ENCODE measurements at places on chromosomes 3 and 15.
A peak's percentile ranks its signal among the peaks of the same experiment; 100 is the strongest.

DNA sequence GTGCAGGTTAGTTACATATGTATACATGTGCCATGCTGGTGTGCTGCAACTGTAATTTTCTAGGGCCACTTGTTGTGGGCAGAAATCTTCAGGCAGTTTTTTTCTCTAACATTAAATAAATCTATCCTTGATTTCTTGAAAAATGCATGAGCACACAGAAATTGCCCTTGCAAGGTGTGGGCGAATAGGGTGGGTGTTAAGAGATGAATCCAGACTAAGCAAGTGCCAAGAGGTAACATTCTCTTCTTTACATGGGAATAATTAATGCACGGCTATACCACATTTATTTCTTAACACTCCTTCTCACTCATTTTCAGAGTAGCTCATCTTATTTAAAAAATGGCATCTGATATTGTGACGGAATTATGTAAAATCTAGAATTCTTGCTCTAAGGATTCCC is 719.6 kb downstream of the AGBL1 start:
- DNase-seq = no peak

DNA sequence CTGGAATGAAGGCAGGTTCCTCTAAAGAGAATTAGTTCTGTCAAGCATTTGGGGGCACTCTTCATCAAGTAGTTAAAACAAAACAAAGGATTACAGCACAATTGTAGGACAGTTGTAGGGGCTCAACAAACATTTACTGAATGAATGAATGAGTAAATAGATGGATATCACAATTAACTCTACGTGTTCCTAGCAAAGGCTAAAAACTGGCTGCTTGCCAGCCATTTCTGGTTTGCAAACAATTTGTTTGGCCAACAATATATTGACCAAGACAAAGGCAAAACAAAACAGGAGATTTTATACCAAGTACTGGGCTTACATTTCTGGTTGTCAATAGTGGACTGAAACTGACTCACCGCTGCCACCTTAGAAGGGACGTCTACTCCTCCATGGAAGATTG is 116.8 kb downstream of the ZNF280D start:
- DNase-seq = no peak

DNA sequence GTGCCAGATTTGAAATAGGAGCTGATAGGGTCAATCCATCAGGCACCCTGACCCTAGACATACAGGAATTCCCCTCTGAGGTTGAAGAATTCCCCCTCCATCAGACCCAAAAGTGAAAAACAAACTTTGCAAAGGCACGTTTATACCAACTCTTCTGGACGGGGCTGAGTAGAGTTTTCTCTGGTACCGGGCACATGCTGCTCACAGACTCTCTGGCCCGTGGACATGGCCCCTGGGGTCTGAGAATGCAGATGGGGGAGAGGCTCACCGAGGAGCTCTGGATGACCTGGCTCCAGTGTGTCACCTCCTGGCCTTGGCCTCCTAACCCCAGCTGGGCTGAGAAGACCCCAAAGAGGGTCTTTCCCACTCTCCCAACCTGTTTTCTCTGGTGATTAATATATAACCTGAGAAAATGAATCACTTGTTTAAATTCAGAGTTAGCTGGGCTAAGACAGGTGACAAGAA is 11.2 kb upstream of the LIPC start:
- no peak for DNase-seq

DNA sequence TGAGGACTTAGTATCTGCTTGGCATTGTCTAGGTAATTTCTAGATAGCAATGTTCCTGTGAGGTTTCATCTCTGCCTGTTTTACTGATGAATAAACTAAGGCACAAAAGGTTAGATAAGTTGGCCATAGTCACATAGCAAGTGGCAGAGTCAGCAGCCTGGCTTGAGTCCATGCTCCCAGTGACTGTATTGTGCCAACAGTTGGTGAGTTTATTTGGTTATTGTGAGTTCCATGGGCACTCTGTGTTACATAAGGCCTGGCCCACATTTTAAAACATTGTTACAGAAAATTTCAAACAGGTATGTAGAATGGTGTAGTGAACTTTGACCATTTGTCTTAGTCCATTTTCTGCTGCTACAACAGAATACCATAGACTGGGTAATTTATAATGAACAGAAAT is 15.2 kb downstream of the MCM2 start:
- DNase-seq = no peak

GRCh38 chr15:92779874-92780273 is 120.2 kb upstream of the CHD2 start:
- DNase-seq = no peak

GRCh38 chr15:95679847-95680582 is 650.5 kb upstream of the NR2F2 start:
- no peak for DNase-seq

GRCh38 chr3:39106851-39107387 is 508 bp downstream of the GORASP1 start:
- DNase-seq = no peak

- no peak for DNase-seq
These were observed 26.4 kb upstream of the ZBED2 start for GRCh38 chr3:111621535-111621934.

DNA sequence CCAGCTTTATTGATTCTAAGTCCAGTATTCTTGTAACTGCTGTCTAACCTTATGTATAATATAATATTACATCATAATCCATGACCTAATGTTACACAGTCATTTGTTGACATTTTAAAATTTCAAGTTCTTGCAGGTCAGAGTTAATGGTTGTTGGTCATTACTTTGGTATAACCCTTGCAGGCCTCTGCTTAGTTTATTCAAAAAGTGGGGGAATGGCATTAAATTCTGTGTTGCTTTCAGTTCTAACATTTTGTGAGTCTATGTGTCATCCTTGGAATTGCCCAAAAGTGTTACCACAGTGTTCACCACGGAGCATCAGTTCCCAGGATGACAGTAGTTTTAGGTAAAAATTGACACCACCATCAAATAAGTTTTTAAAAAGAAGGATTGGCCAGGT is 174.8 kb upstream of the BCL6 start:
- no peak for DNase-seq

DNA sequence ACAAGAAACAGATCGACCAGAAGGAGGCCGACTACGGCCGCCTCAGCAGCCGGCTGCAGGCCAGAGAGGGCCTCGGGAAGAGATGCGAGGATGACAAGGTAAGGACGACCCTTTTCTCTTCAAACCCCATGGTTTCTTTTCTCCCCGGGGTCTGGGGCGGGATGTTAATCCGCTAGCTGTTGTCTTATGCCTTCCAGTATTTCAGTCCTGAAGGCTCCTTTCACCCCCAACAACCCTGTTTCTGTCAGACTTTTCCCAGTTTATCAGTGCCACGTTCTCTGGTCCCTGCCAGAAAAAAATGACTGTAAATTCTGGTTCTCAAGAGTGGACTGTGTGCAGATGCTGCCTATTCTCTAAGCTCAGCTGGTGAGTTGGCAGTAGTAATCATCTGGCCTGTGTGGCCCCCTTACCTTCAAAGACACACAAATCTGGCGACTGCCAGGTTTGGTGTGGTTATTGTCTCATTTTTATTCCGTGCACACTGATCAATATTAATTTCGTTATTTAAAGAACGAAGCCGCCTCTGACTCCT is 806 bp downstream of the GOLM2 start:
- DNase-seq = no peak

GRCh38 chr3:105686278-105686897 is 182.4 kb downstream of the CBLB start:
- peak; percentile 23 for DNase-seq

DNA sequence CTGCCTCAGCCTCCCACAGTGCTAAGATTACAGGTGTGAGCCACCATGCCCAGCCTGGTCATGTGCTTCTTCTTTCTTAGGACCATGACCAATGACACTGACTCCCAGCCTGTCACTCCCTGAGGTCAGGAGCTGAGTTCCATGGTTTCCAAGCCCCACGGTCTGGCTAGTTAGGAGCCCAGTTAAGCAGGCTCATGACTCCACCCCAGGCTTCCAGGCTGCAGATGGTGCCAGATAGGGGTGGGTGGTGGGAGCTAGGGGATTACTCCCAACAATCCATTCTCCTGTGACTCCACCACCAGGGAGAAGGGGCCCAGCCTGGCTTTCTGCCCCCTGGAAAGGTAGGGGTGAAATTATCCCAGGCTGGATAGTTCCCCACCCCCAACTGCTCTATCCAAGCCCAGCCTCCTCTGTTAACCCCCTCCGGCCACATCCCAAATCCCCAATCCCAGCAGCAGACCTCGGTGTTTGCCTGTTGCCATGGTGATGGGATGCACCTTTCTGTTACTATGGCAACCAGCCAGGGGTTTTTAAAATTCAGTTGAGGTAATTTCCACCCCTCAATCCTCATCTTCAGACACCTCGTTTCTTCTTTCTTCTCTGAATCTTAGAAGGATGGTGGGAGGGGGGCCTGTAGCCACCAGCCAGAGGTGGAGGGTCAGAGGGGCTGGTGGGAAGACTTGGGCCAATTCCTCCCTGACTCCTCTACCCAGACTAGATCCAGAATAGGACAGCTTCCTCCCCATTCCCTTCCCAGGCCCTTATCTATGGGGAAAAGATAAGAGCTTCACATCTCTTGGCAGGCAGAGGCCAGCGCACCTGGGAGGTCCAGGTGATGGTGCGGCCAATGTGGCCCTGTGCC is 22.5 kb upstream of the SEMA3F start:
- no peak for DNase-seq

DNA sequence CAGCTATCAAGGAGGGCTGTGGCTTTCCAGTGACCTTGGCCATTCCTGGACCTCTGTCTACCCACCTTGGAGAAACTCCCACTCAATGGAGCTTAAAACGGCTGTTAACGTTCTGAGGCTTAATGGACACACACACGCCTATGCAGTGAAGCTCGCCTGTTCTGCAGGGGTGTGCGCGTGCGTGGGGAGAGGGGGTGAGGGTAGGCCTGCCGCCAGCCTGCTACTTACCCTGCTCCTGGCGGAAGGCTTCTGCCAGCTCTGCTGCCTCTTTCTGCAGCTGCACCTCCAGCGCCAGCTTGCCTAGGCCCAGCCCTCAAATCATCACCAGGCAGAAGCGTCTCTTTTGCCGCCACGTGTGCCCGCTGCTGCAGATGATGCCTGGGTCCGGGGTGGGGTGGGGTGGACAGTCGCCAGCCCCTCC is 23.2 kb upstream of the PARL start:
- no peak for DNase-seq

GRCh38 chr3:172680684-172681083 is 30.2 kb downstream of the NCEH1 start:
- DNase-seq = no peak

- DNase-seq = no peak
These were observed 30.7 kb upstream of the KY start for GRCh38 chr3:134681522-134681900.

GRCh38 chr15:90873488-90873997 is 5.2 kb downstream of the FURIN start:
- DNase-seq = no peak

- DNase-seq = no peak
These were observed 333.8 kb downstream of the PDCD6IP start for GRCh38 chr3:34132069-34132692.

DNA sequence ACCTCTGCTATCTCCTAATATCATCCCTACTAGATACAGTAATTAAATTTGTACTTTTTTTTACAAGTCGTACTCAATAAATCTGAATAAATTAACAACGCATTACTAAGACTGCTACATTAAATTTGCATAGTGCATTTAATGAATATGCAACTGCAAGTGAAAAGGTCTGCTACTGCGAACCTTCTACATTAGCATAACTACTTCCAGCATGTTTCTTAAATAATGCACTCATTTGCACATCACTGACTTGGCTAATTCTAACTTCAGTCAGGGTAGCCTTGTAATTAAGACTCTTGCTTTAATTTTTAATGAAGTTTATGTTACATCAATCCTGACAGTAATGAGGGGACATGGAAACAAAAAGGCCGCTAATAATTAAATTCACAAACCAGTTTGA is 98.9 kb upstream of the FOXB1 start:
- DNase-seq = no peak

DNA sequence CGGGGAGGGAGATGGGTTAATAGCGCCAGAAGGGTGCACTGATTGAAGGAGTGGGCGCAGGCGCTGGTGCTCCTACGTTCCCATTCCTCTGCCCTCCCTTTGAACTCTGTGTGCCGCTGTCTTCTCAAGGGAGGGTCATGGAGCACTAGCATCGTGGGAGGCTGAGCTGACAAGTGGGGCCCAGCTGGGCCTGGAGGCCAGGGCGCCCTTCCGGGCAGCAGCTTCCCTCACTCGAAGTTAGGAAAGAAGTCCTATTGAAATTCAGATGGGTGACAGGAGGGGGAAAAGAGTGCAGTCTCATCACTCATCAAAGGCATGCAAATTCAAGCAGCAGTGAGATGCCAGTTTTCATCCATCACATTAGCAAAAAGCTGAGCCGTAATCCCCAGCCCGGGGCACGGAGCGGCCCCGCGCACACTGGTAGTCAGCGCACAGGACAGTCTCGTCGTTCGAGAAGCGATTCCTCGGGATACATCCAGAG is 128.2 kb downstream of the LRRK1 start:
- no peak for DNase-seq

DNA sequence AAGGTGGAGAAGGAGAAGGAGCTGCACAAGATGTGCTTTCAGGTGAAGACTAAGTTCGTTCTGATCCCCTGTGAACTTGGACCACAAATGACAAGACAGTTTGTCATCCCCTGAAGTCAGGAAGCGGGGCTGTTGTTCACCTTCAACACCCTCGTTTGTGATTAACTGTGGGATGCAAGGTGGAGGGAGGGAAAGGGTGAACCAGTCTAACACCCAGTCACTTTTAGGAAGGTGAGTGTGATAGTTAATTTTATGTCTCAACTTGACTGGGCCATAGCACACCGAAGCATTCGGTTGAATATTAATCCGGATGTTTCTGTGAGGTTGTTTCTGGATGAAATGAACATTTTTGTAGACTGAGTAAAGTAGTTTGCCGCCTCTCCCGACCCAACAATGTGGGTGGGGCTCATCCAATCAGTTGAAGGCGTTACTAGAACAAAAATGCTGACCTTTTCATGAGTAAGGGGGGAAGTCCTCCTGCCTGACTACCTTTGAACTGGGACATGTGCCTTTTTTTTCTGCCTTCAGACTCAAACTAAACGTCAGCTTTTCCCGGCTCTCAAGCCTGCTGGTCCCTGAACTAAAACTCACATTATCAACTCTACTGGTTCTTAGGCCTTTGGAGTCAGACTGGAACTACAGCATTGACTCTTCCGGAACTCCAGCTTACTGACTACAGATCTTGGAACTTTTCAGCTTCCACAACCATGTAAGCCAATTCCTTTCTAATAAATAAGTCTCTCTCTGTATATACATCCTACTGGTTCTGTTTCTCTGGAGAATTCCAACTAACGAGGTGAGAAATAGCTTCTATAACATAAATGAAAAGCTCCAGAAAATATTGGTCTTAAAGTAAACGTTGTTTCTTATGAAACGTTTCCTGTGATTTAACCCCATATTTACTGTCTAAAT is 264.0 kb upstream of the SLITRK3 start:
- DNase-seq = no peak

DNA sequence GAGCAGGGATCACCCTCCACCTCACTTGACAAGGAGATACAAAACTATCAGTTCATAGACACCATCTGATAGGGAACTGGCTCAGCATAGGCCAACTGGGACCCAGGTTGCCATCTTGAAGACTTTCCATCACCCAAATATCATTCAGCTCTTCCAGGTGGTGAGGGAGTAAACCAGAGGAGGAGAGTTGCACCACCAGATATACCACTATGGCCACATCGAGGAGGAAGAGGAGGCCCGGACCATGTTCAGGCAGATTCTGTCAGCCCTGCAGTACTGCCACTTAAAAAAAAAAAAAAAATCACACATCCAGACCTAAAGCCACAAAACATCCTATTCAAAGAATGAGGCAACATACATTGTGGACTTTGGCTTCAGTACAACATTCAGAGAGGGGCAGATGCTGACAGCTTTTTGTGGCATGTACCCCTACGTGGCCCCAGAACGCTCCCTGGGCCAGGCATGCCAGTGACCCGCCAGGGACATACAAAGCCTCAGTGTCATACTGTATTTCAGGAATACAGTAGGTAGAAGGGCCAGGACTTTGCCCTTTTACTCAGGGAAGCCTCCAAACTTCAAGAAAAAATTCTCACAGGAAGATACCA is 18.4 kb upstream of the EMC3 start:
- no peak for DNase-seq
